Stimulated activated CD8-positive, alpha-beta memory T cell treated with anti-CD3 and anti-CD28 coated beads, Interleukin-4, amount 100 ng/mL, for 4 hours (primary cell): ENCODE measurements at places on chromosomes 3 and 15.

DNA sequence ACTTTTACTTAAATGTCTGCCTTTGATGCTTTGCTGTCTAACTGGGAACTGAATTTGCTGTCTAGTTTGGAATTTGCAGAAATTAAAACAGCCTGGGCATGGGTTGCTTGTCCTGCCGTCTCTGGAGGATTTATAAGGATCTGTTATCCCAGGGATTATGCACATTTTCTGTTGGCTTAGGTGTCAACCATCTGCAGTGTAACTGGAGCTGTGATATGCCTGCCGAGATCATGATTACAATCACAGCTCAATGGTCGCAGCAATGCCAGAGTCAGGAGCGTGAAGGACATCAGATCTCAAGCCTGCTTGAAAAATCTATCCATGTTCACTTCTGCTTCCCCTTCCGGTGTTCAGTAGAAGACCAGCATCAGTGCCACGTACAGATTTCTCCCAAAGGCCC, 41.8 kb upstream of the SETMAR start:
- DNase-seq: no peak

- DNase-seq: no peak
Measured at GRCh38 chr3:190448256-190448655, 1.4 kb downstream of the TMEM207 start.

DNA sequence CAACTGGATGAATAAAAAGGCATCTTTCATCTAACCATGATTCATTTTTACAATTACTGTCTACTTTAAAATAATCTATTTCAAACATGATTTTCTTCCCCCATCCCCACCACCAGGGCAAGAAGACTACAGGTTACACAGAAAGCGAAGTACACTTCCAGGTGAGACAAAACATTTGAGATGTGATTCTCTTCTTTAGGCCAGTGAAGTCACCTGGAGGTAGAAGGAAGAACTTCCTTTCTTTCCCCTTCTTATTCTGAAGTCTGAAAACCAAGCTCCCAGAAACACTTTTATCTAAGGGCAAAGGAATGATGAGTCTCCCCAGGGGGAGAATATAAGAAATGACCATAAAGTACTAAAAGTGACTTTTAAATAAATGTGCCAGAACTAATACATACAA, 36.7 kb downstream of the SHQ1 start:
- no peak for DNase-seq

DNA sequence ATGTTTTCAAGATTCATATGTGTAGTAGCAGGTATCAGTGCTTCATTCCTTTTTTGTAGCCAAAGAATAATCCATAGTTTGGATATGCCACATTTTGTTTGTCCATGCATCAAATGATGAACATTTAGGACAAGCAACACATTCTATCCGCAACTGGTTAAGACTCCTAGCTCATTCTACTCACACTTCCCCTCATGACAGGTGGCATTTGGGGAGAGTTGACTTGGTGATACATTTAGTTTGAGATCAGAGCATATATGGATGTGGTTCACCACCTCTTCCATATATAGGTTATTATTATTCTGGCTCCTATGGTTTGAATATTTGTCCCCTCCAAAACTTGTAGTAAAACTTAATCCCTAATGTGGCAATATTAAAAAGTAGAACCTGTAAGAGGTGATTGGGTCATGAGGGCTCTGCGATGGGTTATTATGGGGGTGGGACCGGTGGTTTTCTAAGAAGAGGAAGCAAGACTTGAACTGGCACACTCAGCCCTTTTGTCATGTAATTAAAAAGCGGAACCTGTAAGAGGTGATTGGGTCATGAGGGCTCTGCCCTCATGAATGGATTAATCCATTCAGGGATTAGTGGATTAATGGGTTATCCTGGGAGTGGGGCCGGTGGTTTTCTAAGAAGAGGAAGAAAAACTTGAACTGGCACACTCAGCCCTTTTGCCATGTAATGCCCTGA, 75.3 kb upstream of the HRH1 start:
- DNase-seq: no peak

DNA sequence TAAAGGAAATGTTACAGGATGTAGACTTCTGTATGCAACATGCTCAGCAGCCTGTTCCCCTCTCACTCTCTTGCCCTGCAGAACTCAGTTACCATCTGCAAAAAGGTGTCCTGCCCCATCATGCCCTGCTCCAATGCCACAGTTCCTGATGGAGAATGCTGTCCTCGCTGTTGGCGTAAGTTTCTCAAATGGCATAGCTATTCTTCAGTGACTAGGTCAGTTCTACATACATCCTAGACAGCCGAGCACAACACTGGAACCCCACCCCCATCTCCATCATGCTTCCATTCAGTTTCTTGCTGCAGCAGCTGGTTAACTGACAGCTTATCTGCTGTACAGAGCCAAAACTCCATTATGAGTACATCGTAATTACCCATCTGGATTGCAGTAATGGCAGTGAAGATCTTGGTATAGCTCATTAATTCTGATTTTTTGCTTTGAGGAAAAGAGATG, 4.5 kb downstream of the THBS1 start:
- DNase-seq: no peak

DNA sequence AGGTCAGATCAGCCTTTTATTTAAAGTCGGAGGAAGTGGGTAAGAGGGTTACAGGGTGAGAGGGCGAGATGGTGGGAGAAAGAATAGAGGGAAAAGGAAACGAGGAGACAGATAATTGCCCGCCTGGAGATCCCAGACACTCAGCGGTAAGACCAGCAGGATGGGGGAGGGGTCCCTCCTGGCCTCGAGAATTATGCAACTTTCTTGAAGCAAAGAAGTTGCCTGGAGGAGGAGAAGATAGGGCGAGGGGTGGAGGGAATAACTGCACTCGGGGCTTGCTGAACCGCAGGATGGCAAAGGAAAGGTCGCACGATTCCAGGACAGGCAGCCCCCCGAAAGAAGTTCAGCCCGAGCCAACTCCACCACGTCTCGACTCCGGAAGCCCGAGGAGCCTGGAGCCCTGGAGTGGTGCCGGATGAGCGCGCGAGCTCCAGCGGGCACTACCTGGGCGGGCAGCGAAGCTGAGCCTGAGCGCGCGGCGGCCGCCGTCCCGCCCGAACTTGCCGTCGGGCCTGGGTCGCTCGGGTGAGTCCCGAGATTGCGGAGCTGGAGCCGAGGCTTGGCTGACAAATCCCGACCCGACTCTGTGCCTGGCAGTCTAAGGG, 402 bp downstream of the WWTR1 start:
- DNase-seq: no peak

DNA sequence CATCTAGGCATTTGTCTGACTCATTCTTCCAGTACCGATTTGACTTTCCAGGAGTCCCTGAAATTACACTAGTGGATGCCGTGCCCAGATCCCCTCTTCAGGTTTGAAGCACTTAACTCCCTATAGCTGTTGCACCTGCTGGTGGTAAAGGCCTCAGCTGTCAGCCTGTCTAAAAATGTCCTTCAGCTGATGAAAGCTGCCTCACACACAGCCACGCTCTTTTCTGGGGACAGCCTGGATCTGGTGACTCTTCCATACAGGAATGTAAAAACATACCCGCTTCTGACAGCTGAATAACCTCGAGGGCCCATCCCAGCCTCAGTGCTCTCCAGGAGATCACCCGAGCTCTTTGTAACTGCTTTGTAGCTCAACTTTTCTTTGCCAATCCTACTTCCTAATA, 534.1 kb upstream of the GRM7 start:
- DNase-seq: no peak

GRCh38 chr3:110420158-110420641, 651.4 kb upstream of the NECTIN3 start:
- DNase-seq: no peak

- DNase-seq: no peak
Measured at GRCh38 chr15:78570710-78571109, 5.4 kb downstream of the CHRNA5 start.

DNA sequence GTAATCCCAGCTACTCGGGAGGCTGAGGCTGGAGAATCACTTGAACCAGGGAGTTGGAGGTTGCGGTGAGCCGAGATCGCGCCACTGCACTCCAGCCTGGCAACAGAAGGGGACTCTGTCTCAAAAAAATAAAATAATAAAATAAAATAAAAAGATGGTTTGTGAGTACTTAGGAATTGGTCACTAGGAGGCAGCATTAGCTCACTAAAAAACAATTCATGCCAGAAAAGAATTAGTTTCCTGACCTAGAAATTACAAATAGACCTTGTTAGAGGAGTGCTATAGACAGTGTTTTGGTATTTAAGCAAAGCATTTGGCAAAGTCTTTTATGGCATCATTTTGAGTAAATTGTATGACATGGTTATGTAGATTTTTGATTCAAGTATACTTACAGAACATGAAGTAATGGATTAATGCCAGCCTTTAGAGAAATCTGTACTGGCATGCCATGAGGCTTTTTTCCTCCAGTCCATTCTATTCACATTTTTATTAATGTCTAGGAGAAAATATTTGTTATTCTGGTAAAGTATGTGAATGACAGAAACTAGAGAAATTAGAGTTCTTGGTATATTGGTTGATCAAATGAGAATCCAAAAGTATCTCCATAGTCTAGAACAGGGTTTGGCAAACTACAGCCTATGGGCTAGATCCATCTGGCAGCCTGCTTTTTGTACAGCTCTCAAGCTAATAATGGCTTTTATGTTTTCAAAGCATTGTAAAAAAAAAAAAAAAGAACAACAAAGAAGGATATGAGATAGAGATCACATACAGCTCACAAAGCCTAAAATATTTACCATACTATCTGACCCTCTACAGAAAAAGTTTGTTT, 81.6 kb downstream of the LRRC49 start:
- DNase-seq: no peak

GRCh38 chr3:64244011-64244942, 19.0 kb upstream of the PRICKLE2 start:
- no peak for DNase-seq

DNA sequence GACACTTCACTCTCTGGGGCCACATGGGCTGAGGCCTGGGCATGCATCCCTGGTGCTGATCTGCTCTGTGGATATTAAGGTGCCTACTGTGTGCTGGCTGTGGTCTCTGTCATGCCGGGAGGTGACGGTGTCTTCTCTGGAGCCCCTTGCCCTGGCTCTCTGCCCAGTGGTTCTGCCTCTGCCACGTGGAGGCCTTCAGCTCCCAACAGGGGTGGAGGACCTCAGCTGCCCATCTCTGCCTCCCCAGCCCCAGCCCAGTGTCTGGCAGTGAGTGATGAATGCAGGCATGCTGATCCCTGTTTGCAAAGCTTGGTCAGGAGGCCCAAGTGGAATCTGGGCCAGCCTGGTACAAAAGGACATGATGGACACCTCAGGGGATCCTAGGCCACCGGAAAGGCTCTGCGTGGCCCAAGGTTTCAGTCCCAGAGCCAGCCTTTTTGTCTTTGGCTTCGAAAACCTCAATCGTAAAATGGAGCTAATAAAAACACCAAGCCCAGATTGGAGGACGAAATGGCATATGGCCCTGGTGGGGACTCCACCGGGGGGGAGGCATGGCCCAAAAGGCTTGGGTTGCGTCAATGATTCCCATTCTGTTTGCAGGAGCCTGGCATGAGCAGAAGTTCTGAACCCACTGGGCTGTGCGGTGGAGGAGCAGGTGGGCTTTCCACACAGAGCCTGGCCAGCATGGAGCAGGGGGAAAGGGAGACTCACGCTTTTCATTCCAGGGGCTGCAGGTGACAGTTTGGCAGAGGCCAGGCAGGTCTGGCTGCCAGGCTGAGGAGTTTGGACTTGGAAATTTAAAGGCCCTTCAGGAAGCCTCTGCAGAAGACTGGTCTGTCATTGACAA, 54.7 kb upstream of the KLF13 start:
- no peak for DNase-seq

DNA sequence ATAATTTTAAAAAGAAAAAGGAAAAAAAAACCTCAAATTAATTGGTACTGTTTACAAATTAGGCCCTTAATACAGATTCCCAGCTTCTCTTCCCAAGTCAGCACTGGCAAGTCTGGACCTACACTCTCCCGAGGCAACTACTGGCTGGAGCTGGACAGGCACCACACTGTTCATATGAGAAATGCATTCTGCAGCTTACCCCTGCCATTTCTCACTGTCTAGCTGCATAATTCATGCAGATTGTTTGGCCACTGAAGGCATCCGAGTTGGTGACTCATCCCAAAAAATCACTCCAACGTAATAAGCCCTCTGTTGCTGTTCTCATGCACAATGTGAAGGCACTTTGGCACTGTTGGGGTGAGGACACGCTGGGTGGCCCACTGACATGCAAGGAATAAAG, 45.3 kb downstream of the ROPN1B start:
- no peak for DNase-seq

DNA sequence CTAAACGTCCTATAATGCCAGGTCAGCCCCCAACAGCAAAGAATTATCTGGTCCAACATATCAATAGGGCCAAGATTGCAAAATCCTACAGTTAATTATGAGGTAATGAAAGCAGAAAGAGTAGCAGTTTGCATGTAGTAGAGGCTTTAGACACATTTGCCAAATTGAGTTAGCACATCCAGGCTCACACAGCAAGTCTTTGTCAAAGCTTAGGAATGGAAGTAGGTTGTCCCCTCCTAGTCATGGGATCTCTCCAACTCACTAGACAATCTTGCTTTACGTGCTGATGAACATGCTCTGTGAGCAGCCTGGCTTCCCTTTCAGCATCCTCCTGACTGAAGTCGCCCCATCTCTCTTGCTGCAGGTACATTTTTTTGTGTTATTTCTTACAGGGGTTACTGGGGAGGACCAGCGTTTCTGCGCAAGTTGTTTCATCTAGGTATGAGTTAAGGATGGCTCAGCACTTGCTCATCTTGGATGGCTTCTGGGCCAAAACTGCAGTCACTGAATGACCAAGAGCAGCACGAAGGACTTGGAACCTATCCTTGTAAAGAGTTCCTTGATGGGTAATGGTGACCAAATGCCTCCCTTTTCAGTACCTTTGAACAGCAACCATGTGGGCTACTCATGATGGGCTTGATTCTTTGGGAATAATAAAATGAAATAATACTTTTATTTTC, 55.9 kb downstream of the SQOR start:
- no peak for DNase-seq

DNA sequence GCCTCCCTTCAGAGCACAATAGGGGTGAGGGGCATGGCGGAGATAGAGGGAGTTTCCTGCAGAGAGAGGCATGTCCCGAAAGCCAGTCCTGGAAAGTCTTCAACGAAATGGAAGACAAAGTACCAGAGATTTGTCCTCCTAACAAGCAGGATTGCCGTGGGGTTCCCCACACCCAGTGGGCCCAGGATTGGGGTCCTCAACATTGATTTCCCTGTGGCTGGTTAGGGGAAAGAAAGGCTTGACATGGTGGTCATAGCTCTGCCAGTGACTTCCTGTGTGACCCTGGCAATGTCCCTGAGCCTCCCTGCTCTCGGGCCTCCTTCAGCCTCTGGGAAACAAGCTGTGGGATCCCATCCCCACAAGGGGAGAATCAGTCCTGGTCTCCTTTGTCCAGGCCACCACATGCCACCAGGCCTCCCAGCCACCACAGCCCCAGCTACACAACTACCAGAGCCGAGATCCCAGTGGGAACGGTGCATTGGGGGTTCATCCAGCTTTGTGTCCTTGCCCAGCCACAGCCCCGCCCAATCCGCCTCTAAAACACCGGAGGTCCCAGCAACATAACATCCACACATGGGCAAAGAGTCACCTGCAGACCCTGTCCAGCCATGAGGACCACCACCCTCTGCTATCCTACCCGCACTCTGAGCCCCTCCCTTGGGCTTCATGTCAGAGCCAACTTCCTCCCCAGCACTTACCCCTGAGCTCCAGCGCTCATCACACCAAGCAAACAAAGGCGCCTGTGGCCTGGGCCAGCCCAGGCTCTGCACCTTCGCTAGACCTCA, 63.0 kb downstream of the ADAMTS17 start:
- no peak for DNase-seq

- no peak for DNase-seq
Measured at GRCh38 chr15:96072821-96073220, 257.7 kb upstream of the NR2F2 start.

- DNase-seq: no peak
Measured at GRCh38 chr15:49238342-49238741, 68.3 kb downstream of the GALK2 start.

- no peak for DNase-seq
Measured at GRCh38 chr15:71885390-71885789, 75.0 kb downstream of the NR2E3 start.
